Stimulated activated CD8-positive, alpha-beta memory T cell treated with anti-CD3 and anti-CD28 coated beads, Interleukin-4, amount 100 ng/mL, for 1 hour (primary cell): ENCODE measurements at places on chromosomes 5 and 9.

GRCh38 chr9:75089373-75089766 lies 1.1 kb downstream of the OSTF1 start:
- no peak for DNase-seq

DNA sequence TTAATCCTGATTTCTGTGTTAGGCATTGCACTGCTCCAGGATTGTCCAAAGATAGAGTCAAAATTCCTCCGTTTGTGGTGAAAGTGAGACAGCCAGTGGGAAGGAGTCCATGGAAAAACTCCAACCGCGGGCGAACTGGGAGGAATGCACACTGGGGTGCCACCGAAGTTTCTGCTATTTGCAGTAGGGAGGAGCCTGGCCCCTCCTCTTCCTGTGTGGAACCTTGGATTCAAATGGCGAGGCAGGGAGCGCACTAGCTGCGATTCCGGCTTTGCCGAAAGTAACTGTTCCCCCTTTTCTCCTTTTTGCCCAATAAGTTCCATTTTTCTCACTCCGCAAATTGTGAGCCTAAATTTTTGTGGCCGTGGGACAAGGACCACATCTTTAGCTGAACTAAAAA lies 9.3 kb downstream of the BAAT start:
- no peak for DNase-seq

GRCh38 chr9:31683116-31683515 lies 701.3 kb upstream of the ACO1 start:
- no peak for DNase-seq

DNA sequence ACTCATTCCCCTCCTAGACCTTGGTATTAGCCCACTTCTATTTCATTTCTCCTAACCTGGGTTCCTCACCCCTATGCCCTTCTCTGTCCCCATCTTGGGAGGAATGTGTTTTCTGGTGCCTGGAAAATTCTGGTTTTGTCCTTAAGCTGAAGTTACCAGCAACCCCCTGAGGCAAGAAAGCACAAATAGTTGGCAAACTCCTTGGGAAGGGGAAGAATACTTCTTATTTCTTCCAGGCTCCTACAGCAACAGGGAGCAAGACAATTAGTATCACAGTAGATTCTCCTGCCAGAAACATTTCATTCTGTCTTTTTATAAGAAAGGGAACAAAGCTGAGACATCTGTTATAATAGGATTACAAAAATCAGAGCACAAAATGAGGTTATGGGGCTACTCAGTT lies 142.5 kb downstream of the SNCAIP start:
- no peak for DNase-seq

GRCh38 chr5:35598707-35599370 lies 18.8 kb upstream of the SPEF2 start:
- no peak for DNase-seq

GRCh38 chr9:105319202-105319813 lies 74.9 kb downstream of the SLC44A1 start:
- DNase-seq: no peak

GRCh38 chr5:157748760-157749461 lies 5.4 kb downstream of the LSM11 start:
- DNase-seq: no peak

DNA sequence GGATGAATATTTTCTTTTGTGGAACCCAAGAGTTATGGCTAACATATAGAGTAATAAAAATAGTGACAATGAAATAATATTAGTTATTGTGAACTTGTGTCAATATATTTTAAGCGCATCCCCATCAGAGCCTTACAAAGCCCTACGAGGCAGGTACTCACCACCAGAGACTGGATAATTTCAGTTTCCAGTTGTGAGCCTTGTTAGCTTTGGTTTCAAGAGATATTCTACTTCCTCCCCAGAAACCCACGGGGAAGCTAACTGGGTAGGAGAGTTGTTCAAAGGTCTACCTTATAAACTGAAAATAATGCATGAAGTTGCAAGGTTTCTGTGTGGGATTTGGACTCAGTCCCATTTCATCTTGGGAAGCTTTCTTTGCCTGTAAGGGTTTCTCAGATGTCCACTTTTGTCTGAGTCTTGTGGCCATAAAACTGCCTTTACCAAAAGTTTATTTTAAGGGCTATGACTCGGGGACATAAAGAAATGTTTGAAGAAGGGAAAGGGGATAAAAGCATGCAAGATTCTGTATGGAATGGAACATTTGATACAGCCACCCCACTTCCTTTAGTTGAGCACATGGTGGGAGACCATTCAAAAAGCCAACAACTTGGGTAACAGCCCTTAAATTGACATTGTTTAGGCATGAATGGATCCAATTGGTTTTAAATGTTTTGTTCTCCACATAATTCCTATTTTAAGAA lies 57.4 kb upstream of the ANKRD55 start:
- no peak for DNase-seq

DNA sequence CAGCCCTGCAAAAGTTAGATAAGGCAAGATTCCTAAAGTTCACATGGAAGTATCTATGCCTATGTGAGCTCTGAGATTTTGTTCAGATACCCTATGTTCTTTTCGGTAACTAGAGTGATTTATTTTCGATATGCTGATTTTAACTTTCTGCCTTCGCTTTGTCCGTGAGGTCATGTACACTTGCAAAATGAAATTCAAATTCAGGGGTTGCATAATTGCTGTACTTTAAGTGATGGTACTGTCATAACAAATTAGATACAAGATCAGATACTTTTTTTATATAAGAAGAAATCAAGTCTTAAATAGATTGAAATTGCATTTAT lies 350 bp upstream of the ECPAS start:
- DNase-seq: no peak

- no peak for DNase-seq
Measured at GRCh38 chr5:65722575-65723403, 784 bp downstream of the NLN start.

DNA sequence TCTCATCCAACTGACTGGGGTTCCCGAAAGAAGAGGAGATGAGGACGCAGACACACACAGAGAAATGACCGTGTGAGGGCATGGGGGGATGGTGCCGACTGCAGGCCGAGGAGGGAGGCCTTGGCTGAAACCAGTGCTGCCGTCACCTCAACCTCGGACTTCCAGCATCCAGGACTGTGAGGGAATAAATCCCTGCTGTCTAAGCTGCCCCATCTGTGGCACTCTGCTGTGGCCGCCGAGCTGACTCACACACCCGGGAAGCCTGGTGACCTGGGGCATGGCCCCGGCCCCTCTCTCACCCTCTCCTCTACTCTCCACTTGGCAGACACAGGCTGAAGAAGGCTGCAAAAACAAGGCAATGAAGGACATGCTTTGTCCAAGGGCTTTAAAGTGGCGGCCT lies 4.4 kb upstream of the COL5A1 start:
- DNase-seq: no peak

DNA sequence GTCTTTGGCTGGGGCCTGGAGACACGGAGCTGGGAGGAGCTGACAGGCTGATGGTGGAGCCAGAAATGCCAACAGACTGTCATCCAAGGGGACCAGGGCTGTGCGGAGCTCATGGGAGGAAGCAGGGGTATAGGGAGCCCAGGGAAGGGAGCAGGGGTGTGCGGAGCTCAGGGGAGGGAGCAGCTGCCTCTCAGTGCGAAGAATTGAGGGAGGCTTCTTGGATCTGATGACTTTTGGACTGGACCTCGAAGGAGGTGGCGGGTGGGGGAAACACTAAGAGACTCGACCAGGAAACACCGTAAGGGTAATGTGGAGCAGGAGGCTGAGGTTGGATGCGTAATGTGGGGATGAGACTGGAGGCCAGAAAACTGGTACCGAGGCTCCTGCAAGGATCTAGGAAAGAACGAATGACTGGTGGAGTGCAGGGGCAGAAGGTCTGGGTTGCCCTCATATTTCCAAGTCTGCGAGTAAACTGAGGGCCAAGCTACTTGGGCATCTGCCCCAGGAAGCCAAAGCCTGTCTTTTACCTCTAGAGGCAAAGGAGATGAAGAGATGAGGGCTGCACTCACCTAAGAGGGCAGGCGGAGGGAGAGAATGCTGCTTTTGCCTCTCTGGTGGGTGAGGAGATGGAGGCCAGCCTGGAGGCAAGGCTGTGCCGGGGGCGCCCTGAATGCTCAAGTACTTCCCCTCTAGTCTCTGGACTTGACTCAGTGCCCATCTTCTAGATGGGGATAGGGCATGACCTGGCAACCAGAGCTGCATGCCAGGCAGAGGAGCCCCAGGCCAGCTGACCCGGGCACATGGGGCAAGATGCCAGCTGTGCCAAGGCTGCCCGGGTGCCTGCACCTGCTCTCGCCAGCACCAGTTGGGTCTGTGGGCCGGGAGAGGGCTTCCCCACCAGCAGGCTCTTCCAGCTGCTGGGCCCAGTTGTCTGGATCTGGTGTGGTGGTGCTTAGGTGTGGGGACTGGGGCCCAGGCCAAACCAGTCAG lies 2.3 kb downstream of the PTGS1 start:
- DNase-seq: no peak

GRCh38 chr9:91816356-91816755 lies 133.7 kb downstream of the ROR2 start:
- DNase-seq: no peak

GRCh38 chr9:132989414-132989996 lies 11.0 kb downstream of the GFI1B start:
- DNase-seq: no peak

DNA sequence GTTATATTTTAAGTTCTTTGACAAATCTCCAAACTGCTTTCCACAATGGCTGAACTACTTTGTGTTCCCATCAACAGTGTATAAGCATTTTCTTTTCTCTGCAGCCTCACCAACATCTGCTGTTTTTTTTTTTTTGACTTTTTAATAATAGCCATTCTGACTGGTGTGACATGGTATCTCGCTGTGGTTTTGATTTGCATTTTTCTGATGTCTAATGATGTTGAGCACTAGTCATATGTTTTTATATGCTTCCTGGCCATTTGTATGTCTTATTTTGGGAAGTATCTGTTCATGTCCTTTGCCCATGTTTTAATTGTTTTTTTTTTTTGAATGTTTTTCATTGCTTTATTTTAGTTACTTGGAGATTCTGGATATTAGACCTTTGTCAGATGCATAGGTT lies 196.6 kb downstream of the PLK2 start:
- DNase-seq: no peak

DNA sequence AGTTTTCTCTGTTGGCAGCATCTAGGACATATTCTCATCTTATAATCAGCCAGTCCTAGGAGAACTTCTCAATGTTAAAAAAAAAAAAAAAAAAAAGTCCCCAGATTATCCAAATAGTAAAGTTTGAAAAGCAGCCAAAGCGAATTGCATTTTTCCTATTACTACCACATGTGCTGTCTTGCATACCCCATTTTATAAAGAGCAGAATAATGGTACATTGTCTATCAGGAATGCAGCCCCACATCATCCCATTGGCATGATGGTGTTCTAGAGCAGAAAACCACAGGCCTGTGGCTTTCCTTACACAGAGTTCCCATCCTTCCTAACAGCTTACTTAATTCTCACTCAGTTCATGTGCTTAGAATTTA lies 381.6 kb downstream of the TMEM38B start:
- DNase-seq: no peak

DNA sequence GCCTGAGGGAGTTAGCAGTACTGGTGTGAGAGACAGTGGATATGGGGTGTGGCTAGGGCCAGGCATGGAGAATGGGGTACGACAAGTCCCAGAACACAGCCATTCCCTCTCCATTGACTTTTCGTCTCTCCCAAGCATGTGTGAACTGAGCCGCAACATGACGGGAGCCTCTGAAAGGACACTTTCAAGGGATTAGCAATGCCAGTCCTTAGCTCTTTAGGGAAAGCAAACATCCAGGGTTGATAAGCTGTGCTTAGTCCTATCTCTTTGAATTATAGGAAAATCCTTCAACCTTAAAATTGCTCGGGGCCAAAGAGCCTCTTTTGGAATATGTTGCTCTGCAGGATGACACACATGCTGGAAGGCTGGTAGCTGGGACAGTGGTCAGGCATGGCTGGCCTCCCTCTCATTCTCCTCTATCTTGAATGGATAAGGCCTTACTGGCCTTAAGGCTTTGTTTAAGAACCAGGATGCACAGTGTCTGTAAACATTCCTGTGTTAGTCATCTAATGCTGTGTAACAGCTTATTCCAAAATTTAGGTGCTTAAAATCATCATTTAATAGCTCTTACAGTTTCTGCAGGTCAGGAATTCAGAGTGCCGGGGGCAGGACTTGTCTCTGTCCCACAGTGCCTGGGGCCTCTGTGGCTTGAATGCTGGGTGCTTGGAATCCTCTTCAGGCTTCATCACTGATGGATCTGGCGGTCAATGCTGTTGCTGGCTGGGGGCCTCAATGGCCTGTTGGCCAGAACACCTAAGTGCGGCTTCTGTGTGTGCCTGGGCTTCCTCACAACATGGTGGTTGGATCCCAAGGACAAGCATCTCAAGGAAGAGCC lies 95.3 kb downstream of the PTTG1 start:
- no peak for DNase-seq

GRCh38 chr5:96321345-96321744 lies 111.7 kb downstream of the PCSK1 start:
- DNase-seq: no peak

GRCh38 chr5:8720506-8720905 lies 825.4 kb downstream of the SEMA5A start:
- no peak for DNase-seq

DNA sequence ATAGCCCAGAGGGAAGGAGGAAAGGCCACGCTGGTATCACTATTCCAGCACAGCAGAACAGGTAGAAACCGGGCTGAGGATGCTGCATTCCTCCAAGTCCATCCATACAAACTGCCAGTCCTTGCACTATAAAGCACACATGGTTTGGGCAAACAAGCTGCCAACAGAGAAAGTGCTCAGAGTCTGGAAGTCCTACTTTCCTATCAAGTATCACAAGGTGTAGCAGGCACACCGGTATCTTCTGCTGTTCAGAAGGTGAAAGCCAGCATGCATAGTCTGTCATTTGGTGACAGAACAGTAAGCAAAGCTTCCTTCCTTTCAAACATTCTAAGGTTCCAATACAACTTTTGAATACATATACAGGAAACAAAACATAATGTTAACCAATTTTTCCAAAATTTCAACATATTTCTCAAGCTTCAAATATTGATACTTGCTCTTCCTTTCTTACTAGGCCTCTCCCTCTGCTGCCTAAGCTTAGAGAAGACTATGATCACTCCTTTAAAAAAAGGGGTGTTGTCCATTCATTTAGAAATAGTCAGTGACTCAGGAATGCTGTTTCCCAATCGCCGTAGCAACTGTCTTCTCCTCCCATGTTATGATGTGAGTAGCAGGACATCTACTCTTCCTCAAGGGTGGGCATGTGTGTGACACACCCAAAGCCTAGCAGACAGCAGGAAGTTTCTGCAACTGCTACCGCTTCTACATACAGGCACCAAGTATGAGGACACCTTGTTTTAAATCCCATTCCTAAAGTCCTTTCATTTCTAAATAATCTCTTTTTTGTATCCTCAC lies 14.7 kb downstream of the DIAPH1 start:
- no peak for DNase-seq
